ENCODE measurements at places on chromosomes 5 and 9.

- DNase-seq = no peak
Measured at GRCh38 chr5:141121563-141121962, at the start of gene PCDHB4. Gene PCDHB4 (plus strand): TSS chr5:141121818. CDS start chr5:141121999, 181 bp downstream.

- no peak for DNase-seq
Measured at GRCh38 chr9:14326264-14326826, 12.4 kb upstream of the NFIB start.

DNA sequence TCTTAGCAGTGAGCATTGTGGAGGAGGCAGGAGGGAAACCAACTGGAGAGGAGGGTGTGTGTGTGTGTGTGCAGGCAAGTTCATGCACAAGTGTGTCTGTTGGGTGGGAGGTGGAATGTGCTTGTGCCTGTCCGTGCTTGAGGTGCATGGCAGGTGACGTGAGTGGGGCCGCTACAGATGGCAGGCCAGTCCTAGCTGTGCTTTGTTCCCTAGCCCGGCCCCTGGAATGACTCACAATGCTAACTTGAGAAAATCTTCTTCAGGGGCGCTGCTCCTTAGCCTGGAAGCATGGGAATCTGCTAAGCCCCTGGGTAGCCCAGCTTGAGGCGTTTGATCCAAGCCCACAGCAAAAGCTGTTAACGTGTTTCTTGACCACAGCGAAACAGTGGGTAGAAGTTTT is 25.0 kb upstream of the DMRT2 start:
- DNase-seq = no peak

DNA sequence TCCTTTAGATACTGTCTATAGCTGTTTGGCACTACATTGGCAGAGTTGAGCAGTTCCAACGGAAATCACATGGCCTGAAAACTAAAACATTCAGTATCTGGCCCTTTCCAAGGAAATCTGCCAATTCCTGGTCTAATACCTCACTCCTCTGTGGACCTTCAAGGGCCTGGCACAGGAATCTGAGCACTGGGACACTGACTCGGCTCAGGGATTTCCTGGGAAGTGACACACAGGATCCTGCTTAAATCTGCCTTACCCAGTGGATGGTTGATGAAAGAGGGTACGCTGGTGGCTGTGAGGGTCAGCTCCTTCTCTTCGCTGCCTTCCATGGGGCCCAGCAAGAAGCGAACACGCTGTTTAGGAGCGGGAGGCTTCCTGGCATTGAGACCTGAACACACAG is 904 bp downstream of the TRUB2 start:
- no peak for DNase-seq

GRCh38 chr5:104213216-104213615 is 650.6 kb upstream of the NUDT12 start:
- DNase-seq = no peak

GRCh38 chr9:119181561-119181960 is 187.7 kb downstream of the BRINP1 start:
- no peak for DNase-seq

DNA sequence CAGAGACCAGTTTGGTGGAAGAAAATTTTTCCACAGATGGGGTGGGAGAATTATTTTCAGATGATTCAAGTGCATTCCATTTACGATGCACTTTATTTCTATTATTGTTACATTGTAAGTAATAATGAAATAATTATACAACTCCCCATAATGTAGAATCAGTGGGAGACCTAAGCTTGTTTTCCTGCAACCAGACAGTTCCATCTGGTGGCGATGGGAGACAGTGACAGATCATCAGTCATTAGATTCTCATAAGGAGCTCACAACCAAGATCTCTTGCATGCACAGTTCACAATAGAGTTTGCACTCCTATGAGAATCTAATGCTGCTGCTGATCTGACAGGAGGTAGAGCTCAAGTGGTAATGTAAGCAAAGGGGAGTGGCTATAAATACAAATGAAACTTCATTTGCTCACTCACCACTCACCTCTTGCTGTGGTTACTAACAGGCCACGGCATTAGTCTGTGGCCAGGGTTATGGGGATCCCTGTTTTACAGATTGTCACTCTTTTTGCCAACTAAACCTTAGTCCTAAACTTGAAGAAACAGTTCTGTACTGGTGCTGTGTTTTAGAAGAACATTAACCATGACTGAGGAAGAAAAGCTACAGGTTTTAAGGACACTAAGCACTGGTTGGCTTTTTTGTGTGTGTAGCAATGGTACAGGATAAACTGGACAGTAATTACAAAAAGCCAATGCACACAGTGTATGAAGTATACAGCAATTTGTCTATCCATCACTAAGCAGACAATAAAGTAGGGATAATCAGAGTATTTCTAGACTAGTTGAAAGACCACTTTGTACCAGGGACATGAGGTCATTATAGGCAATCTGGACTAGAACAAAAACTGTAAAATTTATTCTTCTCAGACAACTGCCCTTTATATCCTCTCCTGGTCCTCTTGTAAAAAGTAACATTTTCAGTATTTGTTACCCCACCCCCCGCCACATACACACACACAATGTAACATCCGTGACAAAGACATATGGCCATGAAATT is 9.9 kb downstream of the TMEM232 start:
- DNase-seq = no peak

DNA sequence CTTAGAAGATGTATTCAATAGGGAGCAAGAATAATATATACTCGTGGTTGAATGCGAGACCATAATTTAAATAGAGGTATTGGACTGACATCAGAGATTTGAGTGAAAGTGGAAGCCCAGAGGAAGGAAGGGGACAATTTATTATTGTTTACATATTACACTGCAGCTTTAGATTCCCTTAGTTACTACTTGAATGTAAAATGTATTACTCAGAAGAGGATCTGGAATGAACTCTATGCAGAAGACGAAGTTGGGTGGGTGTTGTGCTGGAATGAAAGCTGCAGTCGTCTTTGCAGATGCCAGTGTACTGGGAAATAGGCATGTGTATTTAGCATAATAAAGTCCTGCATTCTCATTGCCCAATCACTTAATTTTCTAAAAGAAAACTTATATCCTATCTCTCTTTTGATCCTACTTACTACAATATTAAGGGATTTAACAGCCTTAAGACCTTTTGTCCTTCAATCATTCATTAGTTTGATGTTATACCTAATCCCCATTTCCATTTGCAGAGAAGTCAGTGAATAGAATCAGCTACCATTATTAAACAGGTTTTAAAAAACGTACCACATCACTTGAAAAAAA is 570.7 kb upstream of the WWC1 start:
- DNase-seq = no peak

All from omental fat pad (tissue), 4 donors.